ENCODE measurements at places on chromosomes 7 and 10. TPM values are rescaled to one million over a fixed set of nuclear protein-coding genes. Genes with fewer than 3 reads are reported as not detected.

Gene SFRP5
- 1.9 TPM for total RNA-seq

Gene HTR7
- total RNA-seq = 0.07 TPM

Gene OR2A12
- total RNA-seq = not detected

Gene ST8SIA6
- 0.08 TPM for total RNA-seq

Gene COL1A2
- not detected for total RNA-seq

Gene FEZF1
- not detected for total RNA-seq

Gene MOGAT3
- not detected for total RNA-seq

Gene C10orf105
- total RNA-seq = not detected

Gene ZNF716
- not detected for total RNA-seq

Gene FRMPD2
- total RNA-seq = not detected

Gene TLX1
- not detected for total RNA-seq

Gene CHN2
- total RNA-seq = not detected

Gene SSBP1
- 320 TPM for total RNA-seq

Gene C10orf67
- total RNA-seq = 0.11 TPM

Gene ITGB8
- 0.95 TPM for total RNA-seq

Gene CREB5
- 5.1 TPM for total RNA-seq

Gene STYXL1
- 39.5 TPM for total RNA-seq

Gene ANKRD30A
- total RNA-seq = 0.88 TPM

Gene IL2RA
- total RNA-seq = not detected

Gene ADARB2
- not detected for total RNA-seq

Gene INA
- 28.3 TPM for total RNA-seq

Gene TMEM176A
- not detected for total RNA-seq

Gene TMEM184A
- 12.6 TPM for total RNA-seq

Gene ADAM12
- 5.4 TPM for total RNA-seq

Gene FRAT1
- 2.2 TPM for total RNA-seq

Gene TCF7L2
- 17.2 TPM for total RNA-seq

Gene CALHM3
- 0.38 TPM for total RNA-seq

Gene PAPOLB
- total RNA-seq = not detected

Gene CYP2E1
- total RNA-seq = 0.22 TPM

Gene IFIT1B
- total RNA-seq = not detected

Gene HMX2
- 0.15 TPM for total RNA-seq

Gene TNS3
- total RNA-seq = 77.4 TPM

Gene TAS2R4
- 0.12 TPM for total RNA-seq

Gene ZNRF2
- 8.2 TPM for total RNA-seq

Gene FBXW4
- total RNA-seq = 23.7 TPM

Gene EGR2
- total RNA-seq = 0.34 TPM

Gene UCMA
- total RNA-seq = not detected

Gene COG5
- total RNA-seq = 14.3 TPM

Gene ADD3
- total RNA-seq = 6.2 TPM

Gene FRMD4A
- total RNA-seq = 4.5 TPM

Gene CRHR2
- total RNA-seq = not detected

Data from A549 treated with RU486 at 1 μM for 4 hours (cell line).